ENCODE measurements at places on chromosomes 12 and 14.

GRCh38 chr12:75964150-75964549 is 67.4 kb downstream of the PHLDA1 start:
- no peak for DNase-seq

DNA sequence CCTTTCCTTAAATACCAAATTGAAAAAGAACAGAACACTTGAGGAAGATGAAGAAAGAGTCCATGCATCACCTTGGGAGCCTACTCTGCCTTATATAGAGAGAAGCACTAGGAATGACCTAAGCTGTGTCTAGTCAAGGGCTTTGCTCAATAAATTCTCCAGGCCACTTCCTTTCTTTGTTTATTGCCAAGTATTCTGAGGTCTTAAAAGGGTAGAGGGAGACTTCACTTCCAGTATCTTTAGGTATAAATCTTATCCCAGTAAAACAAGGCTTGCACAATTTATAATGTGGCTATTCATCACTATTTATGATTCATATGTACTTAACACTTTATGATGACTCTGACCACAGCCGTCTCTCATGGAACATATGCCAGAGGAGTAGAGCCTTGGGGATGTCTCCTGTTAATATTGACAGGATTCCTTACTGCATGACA is 85.1 kb upstream of the ARHGAP5 start:
- DNase-seq: peak; percentile 84

DNA sequence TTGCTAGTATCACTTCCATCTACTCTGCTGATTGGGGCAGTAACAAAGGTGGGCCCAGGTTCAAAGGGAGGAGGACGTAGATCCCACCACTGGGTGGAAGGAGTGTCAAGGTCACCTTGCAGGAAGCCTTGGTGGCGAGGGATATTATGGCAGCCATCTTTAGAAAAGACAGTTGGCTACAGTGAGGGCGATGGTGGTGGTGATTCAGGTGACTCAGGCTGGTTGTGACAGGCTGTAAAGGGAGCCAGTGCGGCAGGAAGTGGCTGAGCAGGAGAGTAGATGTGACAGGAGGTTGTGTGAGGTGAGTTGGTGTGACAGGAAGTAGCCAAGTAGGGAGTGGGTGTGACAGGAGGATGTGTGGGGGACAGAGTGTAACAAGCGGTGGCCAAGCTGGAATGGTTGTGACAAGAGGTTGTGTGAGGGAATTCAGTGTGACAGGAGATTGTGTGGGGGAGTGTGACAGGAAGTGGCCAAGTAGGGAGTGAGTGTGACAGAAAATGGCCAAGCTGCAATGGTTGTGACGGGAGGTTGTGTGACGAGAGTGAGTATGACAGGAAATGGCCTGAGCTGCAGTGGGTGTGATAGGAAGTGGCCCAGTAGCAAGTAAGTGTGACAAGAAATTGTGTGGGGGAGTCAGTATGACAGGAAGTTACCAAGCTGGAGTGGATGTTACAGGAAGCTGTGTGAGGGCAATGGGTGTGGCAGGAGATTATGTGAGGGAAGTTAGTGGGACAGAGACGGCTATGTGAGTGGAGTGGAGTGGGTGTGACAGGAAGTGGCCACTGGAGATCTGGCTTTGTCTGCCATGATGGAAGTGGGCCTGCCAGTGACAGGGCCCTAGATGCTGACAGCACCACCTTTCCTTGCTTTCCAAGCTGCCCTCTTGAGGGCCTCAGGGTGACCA is 136.5 kb upstream of the MYL2 start:
- DNase-seq: no peak

- no peak for DNase-seq
These were observed 86.5 kb downstream of the DAD1 start for GRCh38 chr14:22502551-22502950.

DNA sequence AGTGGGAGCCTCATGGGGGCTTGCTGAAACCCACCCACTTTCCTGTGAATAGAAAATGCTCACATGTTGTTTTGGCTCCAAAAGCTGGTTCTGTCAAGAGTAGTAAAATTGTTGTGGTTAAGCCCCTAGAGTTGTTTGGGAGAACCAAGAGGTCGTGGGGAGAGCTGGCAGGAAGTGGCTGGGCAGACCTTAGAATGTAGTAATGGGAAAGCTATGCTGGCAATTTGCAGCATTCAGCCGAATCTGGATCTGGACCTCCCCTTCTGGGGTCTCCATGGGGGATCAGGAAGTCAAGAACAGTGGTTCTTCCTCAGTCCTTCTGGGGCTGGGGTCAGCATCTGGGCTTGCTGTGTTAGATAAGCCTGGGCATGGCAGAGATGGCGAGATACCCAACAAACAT is 150.6 kb upstream of the TBX3 start:
- peak; percentile 81 for DNase-seq

Measured in EL (cell line).